ENCODE measurements at places on chromosomes 1 and 21.

DNA sequence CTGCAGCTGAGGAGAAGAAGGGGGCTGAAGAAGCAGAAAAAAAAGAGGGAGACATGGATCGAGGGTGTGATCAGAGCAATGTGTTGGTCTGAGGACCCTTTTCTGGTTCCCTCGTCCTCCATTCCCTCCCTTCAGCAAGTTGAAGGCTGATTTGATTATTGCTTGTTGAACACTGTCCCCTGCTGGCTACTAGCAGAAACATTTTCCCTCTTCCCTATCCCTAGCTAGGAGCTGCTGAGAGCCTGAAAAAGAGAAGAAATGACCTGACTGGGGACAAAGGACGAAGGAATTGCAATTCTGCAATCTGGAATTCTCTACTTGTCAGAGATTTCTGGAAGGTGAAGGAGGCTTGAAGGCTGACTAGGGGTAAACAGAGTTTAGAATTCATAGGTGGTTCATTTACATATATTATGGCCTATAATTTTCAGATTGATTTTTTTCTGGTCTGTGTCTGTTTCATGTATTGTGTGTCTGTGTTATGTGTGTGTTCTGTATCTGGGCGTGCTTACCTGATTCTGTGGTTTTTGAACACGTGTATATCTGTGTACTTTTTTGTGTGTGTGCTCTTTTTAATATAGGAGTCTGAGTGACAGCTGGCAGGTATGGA is 9.8 kb downstream of the NHLH1 start:
- no peaks in the 10 kb centered on the region for H3K36me3 ChIP-seq
- H3K4me1 ChIP-seq, result peaks cover 9% of the 10 kb centered on the region
- H3K4me3 ChIP-seq, result no peak overlapping the region
- no peaks in the 10 kb centered on the region for H3K27me3 ChIP-seq

- no peak overlapping the region for H3K4me3 ChIP-seq
- H3K27me3 ChIP-seq, result no peaks in the 10 kb centered on the region
- no peak for DNase-seq
- H3K36me3 ChIP-seq, result no peaks in the 10 kb centered on the region
Measured at GRCh38 chr1:70462611-70463010, 51.5 kb downstream of the CTH start.

DNA sequence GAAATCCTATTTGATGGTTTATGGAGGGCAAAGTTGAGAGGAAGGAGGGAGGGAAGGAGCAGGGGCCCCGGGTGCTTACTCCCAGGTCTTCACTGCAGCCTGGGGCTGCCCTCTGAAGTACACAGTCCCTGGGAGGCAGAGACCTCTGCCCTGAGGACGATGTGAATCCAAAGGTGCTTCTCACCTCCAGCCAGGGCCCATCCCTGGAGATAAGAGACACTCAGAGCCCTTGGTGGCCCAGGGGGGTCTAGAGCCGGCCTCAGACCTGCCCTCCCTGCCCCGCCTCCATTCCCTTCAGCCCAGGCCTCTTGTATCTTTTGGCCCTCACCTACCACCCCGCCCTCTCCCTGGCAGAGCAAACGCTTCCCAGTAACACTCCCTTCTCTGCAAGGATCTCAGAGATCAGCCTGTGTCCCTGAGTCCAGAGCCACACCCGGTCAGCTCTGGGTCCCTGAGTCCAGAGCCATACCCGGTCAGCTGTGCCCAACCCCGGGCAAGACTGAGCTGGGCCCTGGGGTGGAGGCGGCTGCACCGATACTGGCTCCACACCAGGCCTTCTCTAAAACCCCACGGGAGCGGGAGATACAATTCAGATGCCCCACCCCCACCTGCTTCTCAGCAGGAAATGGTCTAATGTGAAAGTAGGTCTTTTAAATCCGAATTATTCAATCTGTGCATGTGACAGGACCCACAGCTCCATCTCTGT is 3.6 kb upstream of the GNB1 start:
- no peak overlapping the region for H3K4me3 ChIP-seq
- DNase-seq, result no peak
- no peaks in the 10 kb centered on the region for H3K36me3 ChIP-seq
- H3K27ac ChIP-seq, result no peak overlapping the region
- no peaks in the 10 kb centered on the region for H3K27me3 ChIP-seq
- H3K4me1 ChIP-seq, result peaks cover 15% of the 10 kb centered on the region

DNA sequence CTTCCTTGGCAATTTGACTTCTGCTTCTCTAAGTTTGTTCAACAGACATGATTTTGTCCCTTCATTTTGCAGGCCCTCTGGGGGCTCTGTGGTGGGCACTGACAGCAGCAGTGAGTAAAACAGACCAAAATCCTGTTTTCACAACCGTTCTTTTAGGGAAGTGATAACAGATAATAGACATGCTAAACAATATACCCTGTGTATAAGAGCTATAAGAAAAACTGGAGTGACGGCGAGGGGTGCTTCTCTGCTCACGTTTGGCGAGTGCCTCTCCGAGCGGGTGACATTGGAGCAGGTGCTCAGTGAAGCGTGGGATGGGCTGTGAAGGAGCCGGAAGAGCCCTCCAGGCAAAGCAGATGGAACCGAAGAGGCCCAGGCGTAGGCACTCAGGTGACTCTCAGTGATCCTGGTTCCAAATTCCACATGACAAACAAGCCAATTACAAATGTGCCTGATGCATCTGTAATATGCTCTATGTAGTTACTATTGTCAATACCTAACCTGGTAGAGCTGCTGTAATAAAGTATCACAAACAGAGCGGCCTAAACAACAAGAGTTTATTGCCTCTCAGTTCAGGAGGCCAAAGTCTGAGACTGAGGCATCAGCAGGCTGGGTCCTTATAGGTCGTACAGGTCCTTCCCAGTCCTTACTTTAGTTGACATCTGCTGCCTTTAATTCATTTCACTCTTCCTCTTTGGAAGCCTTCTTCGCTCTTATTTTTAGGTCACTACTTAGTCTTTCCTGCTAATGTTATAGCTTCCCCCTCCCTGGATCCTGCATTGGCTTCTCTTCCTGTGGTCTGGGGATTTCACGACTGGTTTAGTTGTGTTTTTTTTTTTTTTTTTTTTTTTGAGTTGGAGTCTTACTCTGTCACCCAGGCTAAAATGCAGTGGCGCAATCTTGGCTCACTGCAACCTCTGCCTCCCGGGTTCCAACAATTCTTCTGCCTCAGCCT is 20.1 kb downstream of the OR2B11 start:
- no peak for DNase-seq
- H3K27ac ChIP-seq, result no peak overlapping the region
- no peaks in the 10 kb centered on the region for H3K36me3 ChIP-seq
- no peaks in the 10 kb centered on the region for H3K27me3 ChIP-seq

DNA sequence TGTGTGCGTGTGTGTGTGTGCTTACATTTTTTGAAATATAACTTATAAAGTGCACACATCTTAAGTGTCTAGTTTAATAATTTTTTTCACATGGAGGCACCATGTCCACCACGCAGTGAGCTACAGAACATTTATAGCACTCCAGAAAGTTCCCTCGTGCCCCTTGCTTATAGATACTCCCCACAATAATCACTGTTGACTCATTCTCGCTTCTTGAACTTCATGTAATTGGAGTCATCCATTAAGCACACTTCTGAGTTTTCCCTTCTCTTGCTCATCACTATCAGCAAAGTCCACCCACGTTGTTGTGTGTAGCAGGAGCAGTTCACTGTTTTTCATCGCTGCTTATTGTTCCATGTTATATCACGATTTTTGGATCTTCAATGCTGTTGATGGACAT is 78.4 kb upstream of the DISP3 start:
- H3K4me3 ChIP-seq, result no peak overlapping the region
- no peaks in the 10 kb centered on the region for H3K36me3 ChIP-seq
- H3K4me1 ChIP-seq, result no peaks in the 10 kb centered on the region
- no peak overlapping the region for H3K27ac ChIP-seq
- no peak for DNase-seq
- H3K27me3 ChIP-seq, result no peaks in the 10 kb centered on the region

DNA sequence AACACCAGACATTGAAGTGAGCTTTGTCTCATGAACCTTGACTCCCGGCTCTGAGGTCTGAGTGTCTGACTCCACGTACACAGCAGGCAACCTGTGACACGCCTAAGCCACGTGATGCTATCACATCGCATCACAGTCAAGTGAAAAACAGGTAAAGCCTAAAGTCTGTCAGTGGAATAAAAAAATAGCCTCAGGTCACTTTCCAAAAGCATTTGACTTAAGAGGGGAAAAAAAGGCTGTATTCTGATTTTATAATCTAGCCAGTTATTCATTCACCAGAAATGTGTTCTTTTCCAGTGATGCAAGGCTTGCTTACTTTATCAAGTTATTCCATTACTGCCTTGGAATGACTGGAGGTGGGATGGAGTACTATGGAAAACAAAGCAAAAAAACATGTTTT is 163.2 kb upstream of the HMCN1 start:
- no peaks in the 10 kb centered on the region for H3K4me1 ChIP-seq
- no peak overlapping the region for H3K27ac ChIP-seq
- H3K4me3 ChIP-seq, result no peak overlapping the region
- no peaks in the 10 kb centered on the region for H3K27me3 ChIP-seq
- no peaks in the 10 kb centered on the region for H3K36me3 ChIP-seq
- DNase-seq, result no peak

DNA sequence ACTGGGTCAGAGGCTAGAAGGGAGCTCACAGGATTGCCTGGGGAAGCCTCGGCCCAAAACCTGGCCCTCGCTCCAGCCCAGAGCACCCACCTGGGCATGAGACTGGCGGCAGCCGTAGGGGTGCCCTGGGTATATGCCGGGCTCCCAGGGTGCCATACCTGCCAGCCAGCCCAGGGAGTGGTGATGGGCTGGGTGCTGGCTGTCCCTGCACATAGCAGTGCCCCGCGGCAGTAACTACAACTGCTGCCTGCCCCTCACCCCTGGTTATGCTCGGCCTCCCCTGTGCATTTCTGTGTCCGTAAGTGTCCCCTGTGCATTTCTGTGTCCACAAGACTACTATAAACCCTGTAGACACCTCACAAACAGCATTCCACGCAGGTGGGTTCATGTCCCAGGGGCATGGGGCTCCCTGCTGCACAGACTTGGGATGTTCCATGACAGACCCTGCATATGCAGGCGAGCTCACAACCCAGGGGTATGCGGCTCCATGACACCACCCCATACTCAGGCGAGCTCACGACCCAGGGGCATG is 5.8 kb upstream of the SPATC1L start:
- H3K36me3 ChIP-seq, result peaks cover 30% of the 10 kb centered on the region
- DNase-seq, result no peak
- H3K4me1 ChIP-seq, result no peaks in the 10 kb centered on the region
- no peak overlapping the region for H3K27ac ChIP-seq
- no peak overlapping the region for H3K4me3 ChIP-seq

- no peaks in the 10 kb centered on the region for H3K27me3 ChIP-seq
- no peaks in the 10 kb centered on the region for H3K36me3 ChIP-seq
- H3K4me1 ChIP-seq, result no peaks in the 10 kb centered on the region
Measured at GRCh38 chr1:96259399-96259798, 462.2 kb upstream of the PTBP2 start.

DNA sequence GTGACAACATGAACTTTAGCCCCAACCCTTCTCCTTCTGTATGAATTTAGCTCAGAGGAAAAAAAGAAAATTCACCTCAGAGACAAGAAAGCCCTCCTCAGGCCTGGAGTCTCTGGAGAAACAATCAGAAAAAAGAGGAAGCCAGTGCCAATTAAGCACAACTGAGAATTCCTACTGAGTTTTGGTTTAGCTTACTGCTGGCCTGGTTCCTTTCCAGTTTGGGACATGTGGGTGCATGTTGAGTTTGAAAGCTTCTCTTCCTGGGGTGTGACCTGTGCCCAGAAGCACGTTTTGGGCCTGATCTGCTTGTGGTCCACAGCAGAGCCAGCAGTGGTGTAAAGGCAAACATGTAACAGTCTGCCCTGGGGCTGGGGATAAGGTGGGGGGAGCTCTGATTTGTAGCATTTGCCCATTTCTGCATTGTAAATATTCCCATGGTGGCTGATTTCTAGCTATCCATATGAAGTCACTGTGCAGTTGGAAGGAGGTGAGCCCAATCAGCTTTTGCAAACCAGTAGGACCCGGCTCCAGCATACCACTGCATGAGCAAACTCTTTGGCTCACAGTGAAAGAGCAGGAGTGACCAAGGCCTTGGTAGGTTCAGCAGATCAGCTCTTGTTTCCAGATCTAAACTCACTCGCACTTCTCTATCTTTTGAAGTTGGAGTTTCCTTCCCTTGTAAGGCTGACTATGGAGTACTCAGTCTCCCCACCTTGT is 4.7 kb upstream of the THEM5 start:
- H3K4me3 ChIP-seq, result no peak overlapping the region
- no peaks in the 10 kb centered on the region for H3K36me3 ChIP-seq
- H3K27me3 ChIP-seq, result peaks cover 40% of the 10 kb centered on the region
- DNase-seq, result no peak

- H3K27ac ChIP-seq, result no peak overlapping the region
- no peaks in the 10 kb centered on the region for H3K27me3 ChIP-seq
- H3K36me3 ChIP-seq, result no peaks in the 10 kb centered on the region
- H3K4me1 ChIP-seq, result no peaks in the 10 kb centered on the region
- DNase-seq, result no peak
- no peak overlapping the region for H3K4me3 ChIP-seq
Measured at GRCh38 chr1:198942466-198942865, 303.6 kb downstream of the PTPRC start.

DNA sequence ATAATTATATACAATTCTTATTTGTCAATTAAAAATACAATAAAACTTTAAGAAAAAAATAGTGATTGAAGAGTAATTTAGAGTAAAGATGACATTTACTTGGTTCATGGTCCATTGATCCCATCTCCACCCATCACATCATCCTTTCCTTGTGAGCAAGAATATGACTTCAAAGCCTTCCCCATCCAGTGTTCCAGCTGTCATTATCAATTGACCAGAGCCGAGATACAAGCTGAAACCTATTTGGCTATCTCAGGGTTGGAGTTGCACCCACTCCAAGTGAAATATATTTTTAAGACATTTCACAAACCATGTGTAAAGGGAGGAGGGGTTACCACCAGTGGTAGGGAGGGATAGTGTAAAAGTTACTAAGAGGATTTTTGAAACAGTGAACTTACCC is 428.9 kb upstream of the C1orf87 start:
- no peak for DNase-seq
- H3K4me1 ChIP-seq, result no peaks in the 10 kb centered on the region
- H3K4me3 ChIP-seq, result no peak overlapping the region

DNA sequence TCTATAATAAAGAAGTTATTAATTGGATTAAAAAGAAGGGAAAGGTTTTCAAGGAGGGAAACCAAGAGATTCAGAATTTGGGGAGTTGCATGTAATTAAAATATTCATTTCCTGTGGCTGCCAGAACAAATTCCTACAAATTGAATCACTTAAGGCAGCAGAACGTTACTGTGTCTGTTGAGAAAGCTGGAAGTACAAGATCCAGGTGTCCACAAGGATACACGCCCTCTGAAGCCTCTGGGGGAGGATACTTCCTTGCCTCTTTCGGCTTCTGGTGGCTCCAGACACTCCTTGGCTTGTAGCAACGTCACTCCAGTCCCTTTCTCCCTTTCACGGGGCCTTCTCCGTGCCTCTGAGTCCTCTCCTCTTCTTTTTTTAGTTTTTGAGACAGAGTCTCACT is 67.9 kb downstream of the KAZN start:
- no peak overlapping the region for H3K27ac ChIP-seq
- no peaks in the 10 kb centered on the region for H3K27me3 ChIP-seq
- H3K4me3 ChIP-seq, result no peak overlapping the region
- H3K4me1 ChIP-seq, result no peaks in the 10 kb centered on the region
- no peak for DNase-seq
- no peaks in the 10 kb centered on the region for H3K36me3 ChIP-seq
